ENCODE measurements at places on chromosomes 12 and 14.

DNA sequence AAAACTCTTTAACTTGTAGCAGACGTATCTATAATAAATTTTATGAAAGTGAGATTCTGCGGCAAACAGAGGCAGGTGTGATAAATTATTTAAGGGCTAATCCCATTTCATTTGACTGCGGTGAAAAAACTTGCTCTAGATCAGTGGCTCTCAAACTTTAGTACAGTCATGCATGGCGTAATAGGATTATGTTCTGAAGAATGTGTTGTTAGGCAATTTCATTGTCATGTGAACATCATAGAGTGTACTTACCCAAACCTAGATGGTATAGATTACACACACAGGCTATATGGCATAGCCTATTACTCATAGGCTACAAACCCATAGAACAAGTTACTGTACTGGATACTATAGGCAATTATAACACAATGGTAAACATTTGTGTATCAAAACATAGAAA lies 83.7 kb downstream of the HEATR5A start:
- no peak for DNase-seq

GRCh38 chr14:77098529-77099353 lies 683 bp downstream of the CIPC start:
- peak; percentile 8 for DNase-seq

- DNase-seq: no peak
These were observed 29.3 kb downstream of the ETV6 start for GRCh38 chr12:11678781-11679180.

GRCh38 chr12:42283739-42284138 lies 42.2 kb downstream of the ZCRB1 start:
- no peak for DNase-seq

DNA sequence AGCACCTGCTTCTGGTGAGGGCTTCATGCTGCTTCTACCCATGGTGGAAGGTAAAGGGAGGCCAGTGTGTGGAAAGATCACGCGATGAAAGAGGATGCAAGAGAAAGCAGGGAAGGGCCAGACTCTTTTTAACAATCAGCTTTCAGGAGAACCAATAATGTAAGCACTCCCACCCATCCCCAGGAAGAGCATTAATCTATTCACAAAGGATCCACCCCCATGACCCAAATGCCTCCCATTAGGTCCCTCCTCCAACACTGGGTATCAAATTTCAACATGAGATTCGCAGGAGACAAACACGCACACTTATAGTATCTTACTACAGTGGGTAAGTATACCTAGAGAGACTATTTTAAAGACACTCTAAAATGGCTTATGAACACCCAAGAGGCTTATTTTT lies 80.5 kb upstream of the TMCC3 start:
- no peak for DNase-seq

GRCh38 chr12:111411185-111411764 lies 5.6 kb downstream of the SH2B3 start:
- no peak for DNase-seq

GRCh38 chr14:68939893-68940613 lies 39.0 kb downstream of the ACTN1 start:
- DNase-seq: no peak
